ENCODE measurements at places on chromosomes 1 and 21. TPM values are rescaled to one million over a fixed set of nuclear protein-coding genes. Genes with fewer than 3 reads are reported as not detected.

The PYHIN1 gene
- total RNA-seq, result 0.44 TPM

The LCE1D gene
- total RNA-seq, result not detected

The CFHR3 gene
- 0.36 TPM for total RNA-seq

The ZNF683 gene
- total RNA-seq, result not detected

The RUNX1 gene
- 18.3 TPM for total RNA-seq

The SPRR2G gene
- 0.68 TPM for total RNA-seq

The FTCD gene
- 0.36 TPM for total RNA-seq

The MYCL gene
- total RNA-seq, result 16.9 TPM

The NTNG1 gene
- total RNA-seq, result 0.48 TPM

The TMIGD3 gene
- not detected for total RNA-seq

The KRTAP12-2 gene
- not detected for total RNA-seq

The PADI1 gene
- total RNA-seq, result 40.0 TPM

The UQCRHL gene
- total RNA-seq, result 1.6 TPM

The LCE2A gene
- not detected for total RNA-seq

The COL24A1 gene
- total RNA-seq, result not detected

The IL19 gene
- 5.5 TPM for total RNA-seq

The ERVH48-1 gene
- not detected for total RNA-seq

The AADACL4 gene
- total RNA-seq, result not detected

The CHRM3 gene
- 0.68 TPM for total RNA-seq

DNA sequence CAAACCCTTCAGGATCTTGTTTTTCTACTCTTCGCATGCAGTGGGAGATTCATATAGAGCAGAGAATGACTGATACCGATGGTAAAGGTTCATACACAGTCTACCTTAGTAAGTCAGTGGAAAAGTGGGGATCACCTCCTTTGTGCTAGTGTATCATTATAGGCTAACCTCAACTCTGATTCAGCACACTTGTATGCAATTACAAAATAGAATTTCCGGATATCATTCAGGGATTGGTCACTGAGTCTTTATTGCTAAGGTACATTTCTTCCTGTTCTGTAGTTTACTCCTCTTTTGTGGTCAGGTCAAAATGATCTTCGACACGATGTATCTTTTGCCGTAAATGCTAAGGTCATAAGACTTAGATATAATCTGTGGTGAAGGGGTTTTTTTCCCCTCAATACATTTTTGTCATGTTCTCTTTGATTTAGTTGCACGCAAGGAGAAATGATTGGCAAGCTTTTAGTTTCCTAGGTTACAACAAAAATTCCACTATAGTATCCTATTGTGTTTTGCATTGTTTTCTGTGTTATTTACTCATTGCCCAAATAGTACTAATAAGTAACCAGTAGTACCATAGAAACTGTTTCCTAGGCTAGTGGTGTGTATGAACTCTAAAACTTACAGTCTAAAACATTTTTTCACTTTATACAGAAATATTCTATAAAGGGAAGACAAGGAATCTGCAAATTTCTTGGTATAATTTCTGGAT lies 35.7 kb upstream of the PLA2G4A start:
- peak; percentile 45 for ATAC-seq

- ATAC-seq, result no peak
These were observed 253.0 kb downstream of the PRDM2 start for GRCh38 chr1:13952985-13953384.

DNA sequence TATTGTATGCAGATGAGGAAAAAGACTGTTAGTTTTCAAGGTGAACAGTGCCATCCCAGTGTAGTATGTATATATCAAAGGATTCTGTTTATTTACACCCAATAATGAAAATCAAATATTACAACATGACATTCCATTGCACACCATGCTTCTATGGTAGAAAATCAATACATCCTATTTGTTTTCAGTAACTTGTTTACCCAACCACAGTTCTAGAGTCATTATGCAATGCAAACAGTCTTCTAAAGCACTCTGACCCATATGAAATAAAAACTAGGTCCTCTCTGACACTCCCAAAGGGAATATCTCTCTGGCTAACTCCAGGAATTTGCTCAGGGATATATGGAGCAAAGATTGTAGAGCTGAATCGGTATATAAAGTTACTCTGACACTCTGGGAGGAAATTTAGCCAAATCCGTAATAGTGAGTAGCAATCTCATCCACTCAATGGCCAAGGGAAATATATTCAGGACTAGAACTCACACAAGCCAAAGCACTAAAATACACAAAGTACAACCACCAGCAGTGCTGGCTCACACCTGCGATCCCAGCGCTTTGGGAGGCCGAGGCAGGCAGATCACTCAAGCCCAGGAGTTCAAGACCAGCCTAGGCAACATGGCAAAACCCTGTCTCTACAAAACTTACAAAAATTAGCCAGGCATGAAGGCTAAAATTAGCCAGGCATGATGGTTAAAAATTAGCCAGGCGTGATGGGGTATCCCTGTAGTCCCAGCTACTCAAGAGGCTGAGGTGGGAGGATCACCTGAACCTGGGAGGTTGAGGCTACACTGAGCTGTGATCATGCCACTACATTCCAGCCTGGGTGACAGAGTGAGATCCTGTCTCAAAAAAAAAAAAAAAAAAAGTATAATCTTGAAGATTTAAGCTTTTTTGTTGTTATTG lies 75.2 kb downstream of the RERE start:
- ATAC-seq, result no peak

- no peak for ATAC-seq
These were observed 204.6 kb downstream of the GABPA start for GRCh38 chr21:25939396-25939761.

DNA sequence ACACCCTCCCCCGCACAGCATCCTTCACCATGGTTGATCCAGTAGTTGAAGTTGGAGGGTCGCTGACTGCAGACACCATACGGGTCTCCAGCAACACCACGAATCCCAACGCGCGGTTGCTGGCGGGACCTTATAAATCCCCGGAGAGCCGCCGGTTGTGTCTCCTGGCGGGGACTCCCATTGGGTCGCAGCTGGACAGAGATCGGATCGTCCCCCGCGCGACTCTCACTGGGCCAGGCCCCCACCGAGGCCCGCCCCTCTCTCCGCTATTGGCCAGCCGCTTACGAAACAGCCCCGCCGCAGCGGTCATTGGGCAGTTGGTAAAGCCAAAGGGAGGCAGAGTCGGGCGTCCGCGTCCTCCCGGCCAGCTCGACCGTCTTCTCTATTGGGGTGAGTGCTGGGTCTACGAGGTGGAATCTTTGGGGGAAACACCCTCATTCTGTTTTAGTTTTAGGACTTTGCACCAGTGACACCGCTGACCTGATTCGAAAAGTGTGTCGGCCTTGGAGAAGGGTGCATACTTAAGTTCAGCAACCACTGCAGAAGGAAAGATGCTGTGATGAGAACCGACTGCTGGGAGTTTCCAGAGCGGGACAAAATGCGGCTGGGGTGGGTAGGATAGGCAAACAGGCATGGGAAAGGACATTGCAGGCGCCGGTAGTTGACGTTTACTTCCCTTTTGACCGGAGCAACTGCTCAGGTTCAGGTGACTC lies 27.4 kb downstream of the RABIF start:
- ATAC-seq, result peak; percentile 86

DNA sequence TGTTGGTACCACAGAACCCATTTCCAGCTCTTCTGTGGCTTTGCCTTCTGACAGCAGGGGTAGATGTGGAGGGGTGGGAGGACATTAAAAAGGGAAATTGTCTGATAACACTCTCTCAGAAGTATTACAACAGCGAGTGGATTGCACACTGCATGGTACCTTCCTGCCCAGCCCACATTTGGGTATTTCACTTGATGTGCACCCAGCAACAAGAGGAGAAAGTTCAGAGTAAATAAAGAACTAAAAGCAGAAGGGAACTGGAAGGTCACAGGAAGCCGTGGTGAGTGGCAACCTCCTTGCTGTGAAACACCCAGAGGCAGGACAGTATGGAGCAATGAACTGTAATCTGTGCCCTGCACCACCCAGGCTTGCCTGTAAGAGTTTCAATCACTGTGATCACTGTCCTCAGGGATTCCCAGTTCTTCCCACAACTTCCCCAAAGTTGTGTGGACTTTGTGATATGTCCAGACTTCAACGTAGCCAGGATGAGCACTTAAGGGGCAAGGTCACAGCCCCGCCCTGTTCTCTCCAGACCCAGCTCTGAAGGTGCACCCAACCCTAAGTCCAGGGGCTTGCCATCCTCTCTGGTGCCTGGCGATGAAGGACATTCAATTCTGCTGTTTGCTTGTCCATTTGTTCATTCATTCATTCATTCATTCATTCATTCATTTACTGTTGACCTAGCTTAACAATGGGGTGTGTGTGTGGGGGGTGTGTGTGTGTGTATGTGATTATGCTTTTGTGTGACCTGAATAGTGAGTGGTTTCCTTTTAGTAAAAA lies 18.7 kb upstream of the F5 start:
- ATAC-seq, result peak; percentile 32

- peak; percentile 6 for ATAC-seq
These were observed 14.6 kb downstream of the SLC35E2B start for GRCh38 chr1:1677718-1678580.

GRCh38 chr1:3676581-3677470 lies 24.5 kb downstream of the TP73 start:
- ATAC-seq, result no peak

GRCh38 chr1:154867064-154867825 lies 2.8 kb downstream of the KCNN3 start:
- peak; percentile 36 for ATAC-seq

- no peak for ATAC-seq
These were observed 5.1 kb downstream of the ZNF362 start for GRCh38 chr1:33261344-33261743.

DNA sequence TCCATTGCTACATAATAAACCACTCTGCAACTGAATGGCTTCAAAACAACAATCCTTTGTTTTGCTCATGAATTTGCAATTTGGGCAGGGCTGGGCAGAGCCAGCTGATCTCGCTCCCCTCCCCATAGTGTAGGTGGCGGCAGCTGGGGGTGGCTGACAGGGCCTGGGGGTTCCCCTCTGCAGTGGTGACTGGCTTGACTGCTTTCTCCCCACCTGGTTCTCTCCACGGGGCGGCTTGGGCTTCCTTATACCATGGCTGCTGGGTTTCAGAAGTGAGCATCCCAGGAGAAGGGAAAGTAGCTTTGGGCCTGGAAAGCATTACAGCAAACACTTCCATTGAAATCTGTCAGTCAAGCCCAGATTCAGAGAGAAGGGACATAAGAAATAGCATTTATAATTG lies 129.7 kb upstream of the ZBTB40 start:
- no peak for ATAC-seq

DNA sequence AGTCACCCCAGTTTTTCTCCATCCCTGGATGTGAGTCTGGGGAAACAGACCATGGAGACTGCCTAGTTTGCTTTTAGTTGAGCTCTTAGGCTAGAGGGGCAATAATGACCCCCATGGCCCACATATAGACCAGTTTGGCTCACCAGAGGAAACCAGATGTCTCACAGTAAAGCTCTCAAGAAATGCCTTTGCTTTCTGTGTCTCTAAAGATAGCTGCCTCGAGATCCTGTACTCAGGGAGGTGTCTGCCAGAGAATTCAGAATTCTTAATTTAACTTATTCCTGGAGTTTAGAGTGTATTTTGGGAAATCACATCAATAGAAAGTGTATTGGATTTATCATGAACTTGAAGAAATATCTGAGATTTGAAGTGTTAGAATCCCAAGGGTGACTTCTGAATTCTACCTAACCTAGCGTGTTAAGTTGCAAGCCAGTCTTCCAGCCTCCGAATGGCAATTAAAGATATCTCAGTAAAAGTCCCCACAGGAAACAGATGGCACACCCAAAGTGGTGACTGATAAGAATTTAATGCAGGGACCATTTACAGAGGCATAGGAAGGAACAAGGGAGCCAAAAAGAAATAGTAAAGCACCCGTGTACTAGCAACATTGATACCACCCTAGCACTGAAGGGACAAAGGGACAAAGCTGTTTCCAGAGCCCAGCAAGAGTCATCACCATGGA lies 37.1 kb downstream of the STYXL2 start:
- no peak for ATAC-seq

- ATAC-seq, result no peak
These were observed 2.2 kb downstream of the SLC19A1 start for GRCh38 chr21:45539796-45540600.

GRCh38 chr1:31614414-31615005 lies 3.0 kb upstream of the HCRTR1 start:
- ATAC-seq, result no peak

- ATAC-seq, result peak; percentile 73
These were observed 16.9 kb downstream of the NPHP4 start for GRCh38 chr1:5975133-5975880.

DNA sequence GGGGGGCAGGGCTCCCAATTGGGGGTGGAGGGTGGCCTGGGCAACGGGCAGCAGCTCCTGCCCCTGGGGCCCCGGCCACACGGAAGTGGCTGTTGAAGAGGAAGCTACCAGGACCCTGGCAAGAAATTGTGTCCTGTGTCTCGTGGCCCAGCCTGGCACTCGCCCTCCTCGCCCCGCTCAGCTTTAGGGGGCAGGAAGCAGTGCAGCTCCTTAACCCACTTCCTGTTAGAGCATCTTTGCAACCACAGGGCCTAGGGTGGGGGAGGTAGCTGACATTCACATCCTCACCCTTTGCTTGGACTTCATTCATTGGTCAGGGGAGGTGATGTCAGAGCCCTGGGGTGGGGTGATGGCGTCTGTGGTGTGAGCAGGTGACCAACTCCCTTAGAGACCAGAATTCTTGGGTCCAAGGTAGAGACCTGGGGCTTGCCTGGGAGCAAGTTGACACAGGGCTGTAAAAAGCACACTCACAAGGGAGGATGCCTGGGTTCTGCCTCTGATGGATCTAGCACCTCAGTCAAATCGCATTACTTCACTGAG lies at the start of gene ARHGAP30:
ARHGAP30 (minus strand) TSS at position 161 of the 540 bp plus-strand sequence. CDS start 267 bp downstream, outside the sequence.
- peak; percentile 18 for ATAC-seq

GRCh38 chr1:24541711-24542346 lies 14.1 kb upstream of the NCMAP start:
- ATAC-seq, result no peak

GRCh38 chr1:223328566-223328965 lies 35.4 kb downstream of the SUSD4 start:
- ATAC-seq, result peak; percentile 83

DNA sequence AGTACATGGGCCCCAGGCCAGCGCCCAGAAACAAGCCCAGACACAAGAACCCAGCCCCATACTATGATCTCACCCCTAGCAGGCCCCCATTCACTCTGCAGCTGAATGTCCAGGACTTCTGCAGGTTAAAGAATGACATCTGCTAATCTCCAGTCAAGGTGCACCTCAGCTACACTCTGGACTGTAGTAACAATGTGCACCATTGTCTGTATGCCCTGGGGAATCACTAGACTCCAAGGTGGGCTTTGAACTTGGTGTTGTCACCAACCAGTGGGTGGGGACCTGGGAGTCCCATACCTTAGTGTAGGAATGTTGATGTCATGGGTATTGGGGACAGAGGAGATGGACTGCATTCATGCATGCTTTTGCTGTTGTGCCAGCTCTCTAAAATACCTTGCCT lies 10.3 kb downstream of the KCNE1 start:
- ATAC-seq, result no peak

DNA sequence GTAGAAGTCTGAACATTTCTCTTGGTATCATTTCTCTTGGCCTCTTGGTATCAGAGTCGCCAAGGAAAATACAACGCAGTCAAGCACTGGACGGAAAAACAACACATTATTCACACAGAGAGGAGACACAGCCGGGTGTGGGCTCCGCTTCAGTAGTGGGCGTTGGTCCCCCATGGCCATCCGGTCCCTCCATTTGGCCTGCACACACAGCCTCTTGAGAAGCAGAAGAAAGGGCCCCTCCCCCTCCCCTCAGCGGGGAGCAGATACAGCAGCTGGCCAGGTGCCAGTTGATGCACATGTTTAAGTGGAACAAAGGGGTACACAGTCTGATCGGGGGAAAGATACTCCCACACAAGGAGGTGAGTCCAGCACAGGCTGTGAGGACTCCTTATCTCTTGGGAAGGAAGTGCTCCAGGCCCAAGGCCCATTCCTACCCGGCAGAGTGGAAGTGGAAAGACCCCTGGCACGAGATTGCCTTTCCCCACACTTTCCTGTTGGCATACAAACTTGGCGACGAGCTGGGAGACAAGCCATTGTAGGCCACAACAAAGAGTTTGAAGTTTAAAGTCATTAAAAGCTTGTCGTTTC lies 311.3 kb downstream of the FAM72C start:
- ATAC-seq, result peak; percentile 48
